ENCODE measurements at places on chromosomes 16 and 17.

DNA sequence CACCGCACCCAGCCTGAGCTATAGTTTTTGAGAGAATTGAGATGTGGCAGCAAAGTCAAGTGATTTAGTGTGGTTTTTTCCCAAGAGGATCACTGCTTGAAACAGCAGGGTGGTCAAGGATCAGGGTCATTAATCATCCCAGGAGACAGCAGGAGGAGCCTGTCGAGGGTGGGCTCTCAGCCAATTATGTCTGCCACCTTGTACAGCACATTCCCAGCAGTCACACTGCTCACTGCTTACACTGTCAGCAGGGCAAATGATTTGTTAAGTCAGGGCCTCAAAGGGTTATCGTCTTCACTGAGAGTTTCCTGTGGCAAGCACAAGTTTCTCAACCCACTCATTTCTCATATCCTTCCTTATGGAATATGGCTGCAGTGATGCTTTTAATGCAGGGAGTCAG lies 13.2 kb downstream of the B3GNT9 start:
- peak; percentile 73 for DNase-seq

DNA sequence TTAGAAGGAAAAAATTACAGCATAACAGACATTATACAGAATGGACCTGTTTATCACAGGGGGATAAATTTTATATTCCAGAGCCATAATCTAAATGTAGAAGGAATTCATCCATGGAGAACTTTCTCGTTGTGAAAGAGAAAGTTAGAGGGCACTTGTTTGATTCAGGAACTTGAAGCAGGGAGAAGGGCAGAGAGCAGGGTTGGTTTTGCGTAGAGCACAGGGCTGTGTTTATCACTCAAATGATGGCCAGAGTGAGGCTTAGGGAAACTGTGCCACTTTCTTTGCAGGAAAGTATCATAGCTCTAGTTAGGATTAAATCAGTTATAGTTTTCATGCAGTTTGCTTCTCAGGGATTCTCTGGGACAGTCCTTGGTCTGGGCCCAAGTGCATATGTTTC lies 29.1 kb upstream of the MED13 start:
- no peak for DNase-seq

- peak; percentile 80 for DNase-seq
Observed at GRCh38 chr16:89565506-89566372, 5.3 kb downstream of the RPL13 start.

DNA sequence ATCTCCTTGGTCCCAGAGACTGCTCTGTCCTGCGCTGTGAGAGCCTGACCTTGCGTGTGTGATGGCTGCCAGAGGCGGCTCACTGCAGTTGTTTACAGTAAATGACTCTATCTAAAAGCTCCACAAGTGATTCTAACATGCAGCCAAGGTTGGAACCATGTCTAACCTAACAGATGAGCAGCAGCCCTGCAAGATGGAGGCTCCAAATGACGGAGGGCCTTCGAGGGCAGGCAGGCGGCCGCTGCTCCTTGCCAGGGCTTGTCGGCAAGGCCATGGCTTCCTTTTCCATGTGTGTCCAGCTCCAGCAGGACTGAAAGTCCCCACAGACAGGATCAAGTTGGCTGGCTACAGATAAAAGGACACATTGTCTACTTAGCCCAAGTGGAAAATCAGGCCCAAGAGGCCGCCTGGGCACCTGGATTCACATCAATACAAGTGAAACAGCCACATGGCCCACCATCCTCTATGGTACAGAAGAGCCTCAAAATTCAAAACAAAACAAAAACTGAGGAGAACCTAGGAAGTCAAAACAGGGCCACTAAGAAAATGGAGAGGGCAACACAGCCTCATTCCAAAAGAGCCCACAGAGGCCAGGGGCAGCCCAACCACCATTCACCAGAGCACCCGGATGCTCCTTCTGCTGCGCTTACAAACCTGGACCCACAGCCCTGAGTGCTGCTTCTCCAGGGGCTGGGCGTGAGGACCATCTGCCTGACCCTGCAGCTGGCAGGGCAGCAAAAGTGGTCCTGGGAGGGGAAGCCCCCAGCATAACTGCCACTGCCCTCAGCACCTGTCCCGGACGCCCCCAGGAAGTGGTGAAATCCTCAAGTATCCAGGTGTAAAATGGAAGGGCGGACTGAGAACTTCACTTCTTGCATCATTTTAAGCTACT lies 65.0 kb downstream of the AMFR start:
- DNase-seq: no peak

DNA sequence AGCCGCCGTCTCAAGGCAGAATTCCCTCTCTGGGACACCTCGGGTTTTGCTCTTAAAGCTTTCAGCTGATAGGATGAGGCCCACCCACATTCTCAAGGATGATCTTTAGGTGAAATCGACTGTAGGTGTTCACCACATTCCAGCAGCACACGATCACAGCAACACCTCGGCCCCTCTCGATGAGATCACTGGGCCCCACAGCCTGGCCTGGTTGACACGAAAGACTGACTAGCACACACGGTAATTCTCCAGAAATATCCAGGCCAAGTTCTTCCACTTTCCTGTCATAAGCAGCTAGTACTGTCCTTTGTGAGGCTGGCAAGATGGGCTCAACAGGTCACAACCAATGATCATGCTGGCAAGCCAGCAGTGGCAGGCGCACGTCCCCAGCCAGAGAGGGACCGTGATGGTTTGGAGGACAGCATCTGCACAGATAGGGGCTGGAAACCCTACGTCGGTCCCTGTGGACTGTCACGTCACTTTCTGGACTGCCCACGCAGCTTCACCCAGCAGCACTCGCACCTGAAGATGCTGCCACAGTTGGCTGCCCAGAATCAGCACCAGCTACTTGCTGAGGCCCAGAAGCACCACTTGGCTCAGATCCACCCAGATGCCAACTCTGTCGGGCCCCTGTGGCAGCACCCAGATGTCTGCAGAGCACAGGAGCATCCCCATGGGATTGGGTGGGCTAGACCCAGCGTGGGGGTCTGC lies 17.4 kb downstream of the TMC6 start:
- no peak for DNase-seq

GRCh38 chr16:73846007-73846330 lies 450.6 kb upstream of the PSMD7 start:
- no peak for DNase-seq

GRCh38 chr16:55502801-55503366 lies 6.0 kb upstream of the LPCAT2 start:
- peak; percentile 86 for DNase-seq

DNA sequence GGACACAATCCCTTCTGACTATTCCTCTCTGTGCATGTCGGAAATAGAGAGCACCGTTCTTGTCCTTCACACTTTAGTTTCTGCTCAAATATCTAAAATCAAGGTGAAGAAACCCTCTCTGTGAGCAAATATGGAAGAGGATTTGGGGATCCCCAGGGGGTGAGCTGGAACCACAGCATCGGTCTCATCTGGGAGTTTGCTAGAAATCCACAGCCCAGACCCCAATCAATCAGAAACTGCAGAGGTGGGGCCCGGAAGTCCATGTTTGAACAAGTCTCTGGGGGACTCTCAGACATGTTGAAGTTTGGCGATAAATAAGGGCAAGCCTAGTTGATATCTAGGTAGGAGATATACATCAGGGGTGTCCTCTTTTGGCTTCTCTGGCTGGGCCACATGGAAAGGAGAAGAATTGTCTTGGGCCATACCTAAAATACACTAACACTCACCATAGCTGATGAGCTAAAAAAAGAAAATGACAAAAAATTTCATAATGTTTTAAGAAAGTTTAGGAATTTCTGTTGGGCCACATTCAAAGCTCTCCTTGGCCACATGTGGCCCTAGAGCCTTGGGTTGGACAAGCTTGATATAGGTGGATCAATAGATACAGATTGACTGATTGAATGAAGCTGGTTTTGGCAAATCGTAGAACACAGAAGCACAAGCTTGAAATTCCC lies 168.0 kb upstream of the FOXF1 start:
- DNase-seq: no peak

- DNase-seq: no peak
Observed at GRCh38 chr16:84502581-84502980, 1.9 kb downstream of the MEAK7 start.

GRCh38 chr17:40932608-40933007 lies 4.8 kb downstream of the KRT23 start:
- no peak for DNase-seq

DNA sequence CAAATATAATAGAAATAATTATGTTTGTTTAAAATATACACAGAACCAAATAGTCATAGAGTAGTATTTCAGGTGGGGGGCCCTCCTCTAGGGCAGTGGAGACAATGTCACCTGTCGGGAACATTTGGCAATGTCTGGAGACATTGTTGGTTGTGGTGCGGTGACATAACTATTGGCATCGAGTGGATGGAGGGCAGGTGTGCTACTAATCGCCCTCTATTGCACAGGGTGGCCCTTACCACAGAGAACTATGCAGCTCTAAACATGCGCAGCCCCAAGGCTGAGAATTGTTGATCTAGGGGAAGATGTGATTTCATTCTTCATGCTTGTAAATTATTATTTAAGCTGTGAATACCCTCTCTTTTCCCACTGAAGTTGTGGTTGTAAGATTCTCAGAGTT lies 594.0 kb downstream of the WWOX start:
- DNase-seq: no peak

DNA sequence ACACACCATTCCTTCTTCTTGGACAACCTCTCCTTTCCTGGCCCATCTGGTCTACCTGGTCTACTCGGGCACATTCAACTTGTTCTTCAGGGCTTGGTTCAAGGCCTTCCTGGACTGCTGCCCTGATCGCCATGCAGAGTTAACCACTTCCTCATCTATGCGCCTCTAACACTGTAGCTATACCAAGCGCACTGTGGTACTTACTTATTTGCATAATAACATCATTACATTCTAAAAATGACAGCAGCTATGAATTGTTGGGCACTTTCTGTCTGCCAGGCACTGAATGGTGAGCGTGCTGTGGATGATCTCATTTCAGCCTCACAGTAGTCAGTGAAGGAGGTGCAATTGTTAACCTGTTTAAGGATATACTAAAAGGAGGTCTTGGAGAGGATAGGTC lies 66.9 kb upstream of the SDK2 start:
- DNase-seq: no peak

- DNase-seq: no peak
Observed at GRCh38 chr17:77580531-77581270, 377.8 kb upstream of the TNRC6C start.

DNA sequence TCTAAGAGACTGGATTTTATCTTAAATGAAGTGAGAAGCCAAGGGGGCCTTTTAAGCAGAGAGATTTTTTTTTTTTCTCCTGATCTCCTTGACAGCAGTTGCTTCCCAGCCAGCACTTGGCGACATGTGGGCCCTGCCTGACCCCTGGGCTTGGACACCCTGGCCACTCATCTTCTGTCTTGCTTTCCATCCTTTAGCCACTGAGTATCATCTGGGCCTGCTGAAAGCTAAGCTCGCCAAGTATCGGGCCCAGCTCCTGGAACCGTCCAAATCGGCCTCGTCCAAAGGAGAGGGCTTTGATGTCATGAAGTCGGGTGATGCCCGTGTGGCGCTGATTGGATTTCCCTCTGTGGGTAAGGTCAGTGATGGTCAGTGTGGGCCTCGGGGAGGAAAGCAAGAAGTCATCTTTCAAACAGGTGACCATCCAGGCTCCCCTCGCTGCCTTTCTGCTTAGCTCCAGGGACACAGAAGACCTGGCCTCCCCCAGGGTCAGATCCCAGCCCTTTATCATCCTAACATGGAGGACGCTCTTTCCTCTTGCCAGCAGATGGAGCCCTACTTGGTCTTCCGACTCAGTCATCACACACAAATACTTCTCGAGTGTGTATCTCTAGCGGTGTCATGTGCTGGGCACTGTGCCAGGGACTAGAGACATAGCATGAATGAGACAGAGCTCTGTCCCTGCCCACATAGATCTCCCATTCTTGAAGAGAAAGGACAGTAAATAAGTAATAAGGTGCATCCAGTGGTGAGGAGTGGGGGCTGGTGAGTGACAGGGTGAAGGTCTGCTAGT lies 6.1 kb downstream of the DRG2 start:
- peak; percentile 50 for DNase-seq

- DNase-seq: peak; percentile 61
Observed at GRCh38 chr17:50443505-50443974, 17.5 kb downstream of the ACSF2 start.

DNA sequence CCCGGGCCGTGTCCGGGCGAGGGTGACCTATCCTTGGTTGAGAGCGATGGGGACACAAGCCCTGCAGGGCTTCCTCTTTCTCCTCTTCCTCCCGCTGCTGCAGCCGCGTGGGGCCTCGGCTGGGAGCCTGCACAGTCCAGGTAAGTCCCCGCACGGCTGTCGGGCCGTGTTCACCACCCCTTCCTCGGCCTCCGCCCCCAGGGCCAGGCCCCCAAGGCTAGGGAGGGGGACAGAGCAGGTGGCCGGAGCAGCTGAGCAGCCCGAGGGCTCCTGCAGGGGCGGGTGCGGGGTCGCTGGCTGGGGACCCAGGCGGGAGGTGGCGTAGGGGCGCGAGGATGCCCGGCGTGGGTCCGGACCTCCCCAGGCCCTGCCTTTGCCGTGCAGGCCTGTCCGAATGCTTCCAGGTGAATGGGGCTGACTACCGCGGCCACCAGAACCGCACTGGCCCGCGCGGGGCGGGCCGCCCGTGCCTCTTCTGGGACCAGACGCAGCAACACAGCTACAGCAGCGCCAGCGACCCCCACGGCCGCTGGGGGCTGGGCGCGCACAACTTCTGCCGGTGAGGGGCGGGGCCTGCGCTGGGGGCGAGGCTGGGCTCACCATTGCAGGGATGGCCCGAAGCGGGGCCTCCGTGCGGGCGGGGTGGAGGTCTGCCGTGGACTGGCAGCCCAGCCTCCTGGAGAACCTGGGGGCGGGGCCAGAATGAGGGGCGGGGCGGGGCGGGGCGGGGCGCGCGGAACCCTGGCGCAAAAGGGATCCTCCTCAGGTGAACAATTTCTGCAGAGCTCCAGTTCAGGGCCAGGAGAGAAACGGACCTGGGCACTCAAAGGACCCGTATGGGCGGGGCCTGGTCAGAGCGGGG lies 631 bp downstream of the KREMEN2 start:
- peak; percentile 78 for DNase-seq

DNA sequence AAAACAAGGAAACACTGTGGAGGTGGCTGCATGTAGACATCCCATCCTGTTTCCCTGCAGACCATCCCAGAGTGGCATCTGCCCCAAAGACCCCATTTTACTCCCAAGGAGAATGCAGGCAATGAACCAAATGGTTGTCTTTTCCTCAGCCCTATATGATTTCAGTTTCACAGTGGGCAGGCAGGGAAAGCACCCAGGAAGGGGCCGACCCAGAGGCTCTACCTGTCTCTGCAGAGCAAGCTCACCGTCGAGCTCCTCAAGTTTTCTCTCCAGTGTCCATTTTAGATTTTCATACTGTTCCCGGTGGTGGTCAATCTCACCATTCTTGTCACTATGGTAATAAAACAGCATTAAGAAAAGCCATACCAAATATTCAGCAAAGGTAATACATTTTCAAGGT lies 14.6 kb downstream of the CCDC57 start:
- no peak for DNase-seq

GRCh38 chr17:9937241-9937761 lies 32.2 kb upstream of the RCVRN start:
- no peak for DNase-seq

GRCh38 chr17:27520491-27521185 lies 64.4 kb downstream of the KSR1 start:
- DNase-seq: no peak

GRCh38 chr17:57574040-57574513 lies 171.0 kb downstream of the CCDC182 start:
- DNase-seq: no peak

All from NCI-H226 (cell line).